ENCODE measurements at places on chromosomes 7 and 10.

- DNase-seq = no peak
Observed at GRCh38 chr10:45407542-45407941, 33.5 kb downstream of the ALOX5 start.

DNA sequence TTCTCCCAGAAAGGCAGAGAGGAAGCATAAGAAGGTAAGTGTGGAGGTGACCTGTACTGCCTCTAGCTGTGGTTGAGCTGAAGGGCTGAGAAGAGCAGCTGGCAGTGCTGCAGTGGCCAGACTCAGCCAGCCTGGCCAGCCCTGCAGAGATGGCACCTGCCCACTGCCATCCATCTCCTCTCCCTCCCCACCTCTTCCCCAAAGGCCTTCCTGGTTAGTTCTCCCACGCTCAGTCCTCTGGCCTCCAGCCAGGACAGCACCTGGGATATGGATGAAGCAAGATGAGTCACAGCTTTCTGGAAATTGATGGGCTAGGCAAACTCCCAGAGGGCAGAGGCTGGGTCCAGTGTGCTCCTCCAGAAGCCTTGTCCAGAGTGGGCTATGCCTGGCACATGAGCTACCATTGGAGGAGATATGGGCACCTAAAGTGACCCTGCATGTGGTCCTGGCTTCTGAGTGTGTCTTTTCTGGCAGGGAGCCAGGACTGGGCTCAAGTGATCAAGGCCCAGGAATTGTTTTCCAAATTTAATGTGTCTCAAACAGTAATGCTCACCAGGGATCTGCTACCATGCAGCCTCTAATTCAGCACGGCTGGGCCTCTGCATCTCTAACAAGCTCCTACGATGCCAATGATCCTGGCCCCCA lies 81.0 kb upstream of the CACUL1 start:
- peak; percentile 74 for DNase-seq

GRCh38 chr10:74194545-74194944 lies 43.5 kb downstream of the ADK start:
- DNase-seq = no peak

- no peak for DNase-seq
Observed at GRCh38 chr7:10793995-10794775, 179.5 kb upstream of the PHF14 start.

DNA sequence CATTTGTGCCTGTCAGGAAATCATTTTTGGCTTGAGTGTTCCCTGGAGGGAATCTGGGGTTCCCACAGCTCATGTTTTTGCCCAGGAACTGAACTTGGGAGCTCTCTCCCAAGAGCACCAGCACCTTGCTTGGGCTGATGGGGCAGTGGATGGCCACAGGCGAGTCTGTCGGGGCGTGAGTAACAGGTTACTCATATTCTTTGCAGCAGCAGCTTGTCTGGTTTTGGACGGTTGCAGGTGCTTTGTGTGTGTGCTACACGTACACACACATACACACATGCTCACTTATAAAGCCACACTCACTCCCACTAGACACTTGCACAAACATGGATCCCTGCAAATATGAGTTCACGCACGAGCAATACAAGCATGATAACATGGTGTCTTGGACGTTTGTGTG lies 2.9 kb upstream of the PALD1 start:
- no peak for DNase-seq
